Effector memory CD8-positive, alpha-beta T cell (primary cell): ENCODE measurements at places on chromosomes 12 and 14.

DNA sequence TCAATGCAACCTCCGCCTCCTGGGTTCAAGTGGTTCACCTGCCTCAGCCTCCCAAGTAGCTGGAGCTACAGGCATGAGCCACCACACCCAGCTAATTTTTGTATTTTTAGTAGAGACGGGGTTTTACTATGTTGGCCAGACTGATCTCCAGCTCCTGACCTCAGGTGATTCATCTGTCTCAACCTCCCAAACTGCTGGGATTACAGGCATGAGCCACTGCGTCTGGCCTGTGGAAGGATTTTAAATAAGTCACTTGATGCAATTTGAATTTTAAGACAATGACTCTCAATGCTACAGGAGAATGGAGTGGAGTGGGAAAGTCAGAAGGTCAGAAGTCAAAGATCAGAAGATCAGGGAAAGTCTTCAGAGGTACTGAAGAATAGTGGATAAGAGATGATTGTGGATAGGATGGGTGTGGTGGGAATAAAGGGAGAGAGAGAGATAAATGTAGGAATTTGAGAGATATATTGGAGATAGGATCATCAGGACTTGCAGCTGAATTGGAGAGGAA lies 15.4 kb downstream of the TMEM52B start:
- no peak for DNase-seq

DNA sequence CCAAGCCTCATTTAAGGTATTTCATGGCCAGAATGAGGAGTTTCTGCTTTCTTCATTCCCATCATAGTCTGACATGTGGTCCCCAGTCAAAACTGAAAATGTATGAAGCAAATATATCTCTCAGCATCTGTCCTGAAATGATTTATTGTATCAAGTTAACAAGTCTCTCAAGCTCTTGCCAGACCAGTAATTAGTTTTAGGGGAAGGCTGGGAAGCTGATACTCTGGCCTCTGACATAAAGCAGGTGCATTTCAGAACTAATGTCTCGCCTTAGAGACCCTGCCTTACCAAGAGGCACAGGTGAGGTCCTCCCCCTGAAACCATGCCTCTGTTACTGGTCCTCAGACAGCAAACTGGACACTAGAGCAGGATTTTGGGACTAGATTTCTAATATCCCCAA lies 266.5 kb downstream of the SLC15A4 start:
- DNase-seq, result no peak

- DNase-seq, result no peak
Measured at GRCh38 chr12:1532375-1533165, 61.8 kb downstream of the FBXL14 start.

GRCh38 chr12:77294016-77294415 lies 228.6 kb upstream of the E2F7 start:
- no peak for DNase-seq

DNA sequence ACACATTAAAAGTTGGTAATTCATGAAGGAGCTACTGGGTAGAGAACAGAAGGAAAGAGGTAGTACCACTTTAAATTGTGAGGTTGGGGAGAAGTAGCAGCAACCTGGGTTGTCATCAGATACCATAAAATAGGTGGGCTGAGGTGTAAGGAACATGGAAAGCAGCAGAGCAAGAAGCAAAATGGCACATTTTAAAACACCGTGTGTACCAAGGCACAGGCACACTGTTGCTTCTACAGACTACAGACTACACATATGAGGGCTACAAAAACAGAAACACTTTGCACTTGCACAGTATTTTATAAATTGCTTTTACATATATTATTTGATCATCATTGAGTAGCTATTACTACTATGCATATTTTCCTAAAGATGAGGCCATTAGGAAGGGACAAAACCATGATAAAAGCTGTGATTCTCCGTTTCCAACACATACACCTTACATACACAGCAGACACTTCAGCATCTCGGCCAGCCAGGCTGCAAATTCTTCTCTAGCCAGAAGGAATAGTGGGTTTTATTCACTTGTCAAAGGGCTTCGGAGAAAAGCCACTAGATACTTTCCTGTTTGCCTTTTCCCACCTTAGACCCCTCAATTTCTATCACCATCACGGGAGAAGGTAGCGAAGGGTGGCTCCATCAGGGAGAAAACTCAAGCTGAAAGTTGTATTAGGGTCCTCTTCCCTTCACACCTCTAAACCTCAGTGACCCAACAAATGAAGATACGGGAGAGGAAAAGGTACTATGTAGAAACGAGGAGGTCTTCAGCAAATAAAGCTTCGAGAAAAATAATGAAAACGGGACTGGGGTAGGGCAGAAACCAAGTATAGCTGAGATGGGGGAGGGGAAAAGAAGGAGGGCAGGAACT lies 1.6 kb downstream of the PYM1 start:
- no peak for DNase-seq

GRCh38 chr12:99619389-99620158 lies 28.0 kb upstream of the GARIN6 start:
- no peak for DNase-seq

GRCh38 chr14:34649344-34649743 lies 19.4 kb upstream of the SNX6 start:
- no peak for DNase-seq

DNA sequence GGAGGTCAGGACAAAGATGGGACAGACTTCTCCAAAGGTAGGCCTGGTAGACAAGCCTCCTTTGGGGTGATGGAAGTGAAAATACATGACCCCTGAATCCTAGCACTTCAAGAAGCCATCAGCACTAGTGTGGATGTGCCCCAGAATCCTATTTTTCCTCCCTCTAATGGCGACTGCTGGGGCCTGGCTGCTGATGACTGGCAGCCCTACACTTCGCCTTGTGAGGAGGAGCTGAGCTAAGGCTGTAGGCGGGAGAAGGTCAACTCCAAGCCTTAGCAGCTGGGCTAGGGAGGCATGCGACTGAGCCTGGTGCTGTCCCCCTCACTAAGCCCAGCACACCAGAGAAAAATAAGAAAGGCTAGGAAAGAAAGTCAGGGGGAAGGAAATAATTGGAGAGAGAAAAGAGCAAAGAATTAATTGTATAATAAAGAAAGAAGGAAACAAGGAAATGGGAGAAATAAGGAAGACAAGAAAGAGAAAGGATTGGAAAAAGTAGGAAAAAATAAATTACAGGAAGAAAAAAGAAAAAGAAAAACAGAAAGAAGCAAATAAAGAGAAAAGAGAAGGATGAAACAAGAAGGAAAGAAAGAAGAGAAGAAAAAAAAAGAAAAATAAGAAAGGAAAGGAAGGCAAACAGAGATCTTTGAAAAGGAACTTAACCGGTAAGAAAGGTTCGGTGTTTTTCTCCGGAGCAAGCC lies 4.7 kb upstream of the HOXC10 start:
- DNase-seq, result no peak

- DNase-seq, result no peak
Measured at GRCh38 chr14:71116568-71117122, 209.4 kb downstream of the PCNX1 start.

GRCh38 chr14:73833530-73834260 lies 17.9 kb upstream of the PTGR2 start:
- no peak for DNase-seq

DNA sequence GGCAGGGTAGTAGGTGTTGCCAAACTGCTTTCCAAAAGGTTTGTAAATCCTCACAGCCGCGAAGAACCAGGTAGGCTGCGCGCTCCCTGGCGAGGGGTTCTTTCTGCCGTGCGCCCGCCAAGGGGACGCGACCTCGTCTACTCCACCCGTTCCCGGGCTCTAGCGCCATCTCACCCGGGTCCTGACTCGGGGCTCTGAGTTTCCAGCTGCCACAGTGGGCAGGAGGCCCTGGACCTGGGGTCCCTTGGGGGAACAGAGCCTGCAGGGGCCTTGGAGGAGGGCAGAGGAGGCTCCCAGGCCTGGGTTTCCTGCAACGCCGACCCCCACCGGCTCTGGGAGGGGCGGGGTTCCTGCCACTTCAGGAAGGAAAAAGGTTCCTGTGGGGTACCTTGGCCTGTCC lies 706 bp downstream of the ANHX start:
- no peak for DNase-seq

DNA sequence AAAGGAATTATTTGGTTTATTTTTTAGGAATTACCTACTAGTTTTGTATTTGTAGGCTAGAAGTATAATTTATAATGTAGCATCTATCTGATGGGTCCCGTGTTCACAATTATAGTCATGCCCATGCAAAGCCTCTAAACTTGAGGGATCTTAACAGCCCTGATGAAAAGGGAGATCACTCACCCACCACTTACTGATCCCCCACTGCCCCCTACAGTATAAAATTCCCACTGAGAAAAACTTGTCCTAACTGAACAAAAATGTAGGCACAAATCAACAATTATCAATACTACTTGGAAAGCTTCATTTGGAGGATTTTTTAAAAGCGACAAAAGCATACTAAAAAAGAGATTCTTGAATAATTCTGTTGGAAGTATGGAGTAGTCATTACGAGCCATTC lies 21.0 kb downstream of the WIF1 start:
- DNase-seq, result no peak

DNA sequence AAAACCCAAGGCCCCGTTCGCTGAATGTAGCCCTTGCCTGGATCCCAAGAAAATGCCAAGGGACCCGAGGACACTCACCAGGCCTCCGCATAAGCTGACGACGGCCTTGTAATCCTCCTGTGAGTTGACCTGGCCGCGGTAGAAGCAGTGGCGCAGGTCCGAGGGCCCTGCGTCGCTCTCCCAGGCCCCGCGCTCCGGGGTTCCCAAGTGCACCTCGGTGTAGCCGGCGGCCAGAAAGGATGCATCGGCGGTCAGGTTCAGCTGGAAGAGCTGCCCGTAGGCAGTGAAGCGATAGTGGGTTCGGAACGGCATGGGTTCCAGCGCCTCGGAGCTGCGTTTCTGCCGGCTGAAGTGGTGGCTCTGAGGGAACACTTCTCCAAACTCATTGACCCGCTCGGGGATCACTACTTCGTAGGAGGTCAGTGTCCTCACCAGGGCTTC lies 1.2 kb downstream of the ADAMTS20 start:
- no peak for DNase-seq

GRCh38 chr12:23482571-23482970 lies 466.9 kb downstream of the SOX5 start:
- no peak for DNase-seq

DNA sequence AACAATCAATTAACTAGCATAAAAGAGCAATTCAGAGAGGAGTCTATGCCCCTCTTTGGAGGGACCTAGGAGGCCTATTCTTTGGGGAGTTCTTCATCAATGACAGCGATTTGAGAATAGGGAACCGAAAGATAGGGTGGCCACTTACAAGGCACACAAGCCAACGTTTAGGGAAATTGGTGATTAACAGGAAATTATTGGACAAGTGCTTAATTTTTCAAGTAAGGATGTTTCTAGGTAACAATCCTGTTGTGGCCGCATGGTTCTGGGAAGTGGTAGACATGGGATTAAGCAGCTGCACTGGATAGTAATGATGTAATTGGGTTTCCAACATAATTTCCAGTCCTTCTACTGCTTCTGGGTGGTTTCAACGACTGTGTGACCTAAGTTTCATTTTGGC lies 83.2 kb downstream of the HMGA2 start:
- no peak for DNase-seq

DNA sequence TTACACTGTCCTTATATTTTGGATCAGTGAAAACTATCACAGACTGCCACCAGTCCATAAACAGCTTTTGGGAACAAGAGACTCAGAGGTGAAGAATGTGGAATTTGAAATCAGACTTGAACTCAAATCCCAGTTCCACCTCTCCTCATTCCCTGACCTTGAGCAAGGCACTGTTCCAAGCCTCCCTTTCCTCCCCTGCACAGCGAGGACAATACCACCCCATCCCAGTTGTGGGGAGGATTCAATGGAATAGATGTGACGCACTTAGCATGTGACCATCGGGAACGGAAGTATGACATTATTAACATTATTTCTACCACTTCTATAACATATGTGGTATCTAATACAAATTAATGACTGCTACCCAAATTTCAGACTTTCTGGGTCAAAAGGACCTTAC lies 63.5 kb downstream of the DPF3 start:
- no peak for DNase-seq

- DNase-seq, result no peak
Measured at GRCh38 chr12:17414596-17414995, 675.4 kb downstream of the RERGL start.

DNA sequence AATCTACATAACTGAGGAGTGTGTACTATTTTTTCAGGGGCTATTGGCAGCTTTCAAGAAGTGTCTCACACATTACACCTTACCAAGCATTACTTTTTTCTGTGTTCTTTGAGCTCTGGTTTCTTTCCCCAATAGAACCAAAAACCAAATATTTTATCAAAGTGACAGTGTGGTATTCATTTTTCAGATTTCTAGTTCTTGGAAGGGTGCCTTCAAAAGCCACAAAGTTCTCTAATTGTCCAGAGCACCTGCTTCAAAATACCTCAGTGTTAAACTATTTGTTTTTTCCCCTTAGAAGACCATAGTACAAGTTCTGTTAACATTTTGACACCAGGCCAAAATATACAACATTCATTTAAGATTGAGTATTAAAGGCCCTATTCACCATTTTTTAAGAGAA lies 515.7 kb downstream of the ETNK1 start:
- no peak for DNase-seq

DNA sequence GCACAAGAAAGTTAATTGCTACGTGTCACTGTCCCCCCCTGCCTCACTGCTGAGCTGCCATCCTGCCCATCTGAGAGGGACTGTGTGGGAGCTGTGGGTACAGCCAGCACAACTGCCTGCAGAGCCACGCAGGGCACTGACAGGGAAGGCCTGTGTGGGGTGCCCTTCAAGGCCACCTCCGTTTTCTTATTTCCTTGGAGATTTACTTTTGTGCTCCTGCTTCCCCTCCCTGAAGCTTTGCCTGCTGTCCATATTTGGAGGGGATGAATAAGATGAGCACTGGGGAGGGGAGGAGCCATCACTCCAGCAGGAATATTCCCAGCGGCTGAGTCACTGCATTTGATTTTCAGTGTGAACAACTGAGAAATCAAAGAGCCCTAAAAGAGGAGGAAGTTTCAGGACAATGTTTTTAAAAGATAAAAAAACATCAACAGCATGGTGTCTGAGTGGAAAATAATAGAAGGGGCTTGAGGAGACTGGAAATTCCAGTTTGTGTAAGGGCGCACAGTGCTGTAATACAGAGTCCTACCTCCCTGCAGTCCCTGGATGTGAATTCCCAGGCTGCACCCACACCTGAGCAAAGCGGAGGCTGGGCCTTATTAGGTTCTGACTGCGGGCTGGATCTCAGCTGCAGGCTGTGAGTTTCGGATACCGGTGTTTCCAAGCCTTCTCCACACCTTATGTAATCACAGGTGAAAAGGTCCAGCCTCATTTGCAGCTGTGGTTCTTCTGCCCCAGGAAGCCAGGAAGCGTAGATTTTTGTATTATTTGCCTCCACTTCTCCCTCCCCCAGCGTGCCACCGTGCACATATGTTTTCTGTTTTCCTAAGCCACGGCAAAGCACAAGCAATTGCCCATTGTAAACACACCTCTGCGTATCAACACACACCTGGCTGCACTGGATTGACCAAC lies 192.6 kb upstream of the BCL2L14 start:
- DNase-seq, result no peak

DNA sequence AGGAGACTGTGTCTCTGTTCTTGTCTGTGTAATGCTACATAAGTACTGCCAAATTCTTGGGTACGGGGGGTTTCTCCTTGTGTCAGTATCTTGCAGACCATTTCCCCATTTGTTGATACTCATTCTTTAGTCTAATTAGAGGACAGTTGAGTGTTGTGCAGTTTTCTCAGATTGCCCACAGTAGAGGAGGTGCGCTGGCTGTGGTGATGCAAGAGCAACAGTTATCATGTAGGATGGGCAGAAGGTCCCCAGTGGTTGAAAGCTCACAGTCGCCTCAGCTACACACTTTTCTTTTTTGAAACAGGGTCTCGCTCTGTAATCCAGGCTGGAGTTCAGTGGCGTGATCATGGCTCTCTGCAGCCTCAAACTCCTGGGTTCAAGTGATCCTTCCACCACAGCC lies 37.8 kb upstream of the ATP2A2 start:
- no peak for DNase-seq

GRCh38 chr14:24435192-24435810 lies 5.5 kb downstream of the KHNYN start:
- no peak for DNase-seq
